ENCODE measurements at places on chromosomes 3 and 15.
A peak's percentile ranks its signal among the peaks of the same experiment; 100 is the strongest.

DNA sequence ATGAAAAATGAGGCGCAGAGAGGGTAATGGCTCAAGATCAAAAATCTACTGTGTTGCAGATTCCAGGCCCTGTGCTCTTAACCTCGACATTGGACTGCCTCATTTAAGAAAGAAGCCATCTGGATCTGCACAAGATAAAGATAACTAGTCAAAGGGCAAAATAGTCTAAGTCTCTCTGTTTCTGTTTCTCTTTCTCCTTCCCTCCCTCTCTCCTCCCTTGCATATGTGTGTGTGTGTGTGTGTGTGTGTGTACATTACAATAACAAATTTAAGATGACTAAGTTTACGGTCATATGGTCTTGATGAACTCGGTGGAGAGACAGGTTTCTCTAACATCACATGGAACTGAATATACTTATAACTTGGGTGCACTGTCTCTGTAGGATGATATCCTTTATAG is 69.2 kb downstream of the MEIS2 start:
- DNase-seq = no peak

DNA sequence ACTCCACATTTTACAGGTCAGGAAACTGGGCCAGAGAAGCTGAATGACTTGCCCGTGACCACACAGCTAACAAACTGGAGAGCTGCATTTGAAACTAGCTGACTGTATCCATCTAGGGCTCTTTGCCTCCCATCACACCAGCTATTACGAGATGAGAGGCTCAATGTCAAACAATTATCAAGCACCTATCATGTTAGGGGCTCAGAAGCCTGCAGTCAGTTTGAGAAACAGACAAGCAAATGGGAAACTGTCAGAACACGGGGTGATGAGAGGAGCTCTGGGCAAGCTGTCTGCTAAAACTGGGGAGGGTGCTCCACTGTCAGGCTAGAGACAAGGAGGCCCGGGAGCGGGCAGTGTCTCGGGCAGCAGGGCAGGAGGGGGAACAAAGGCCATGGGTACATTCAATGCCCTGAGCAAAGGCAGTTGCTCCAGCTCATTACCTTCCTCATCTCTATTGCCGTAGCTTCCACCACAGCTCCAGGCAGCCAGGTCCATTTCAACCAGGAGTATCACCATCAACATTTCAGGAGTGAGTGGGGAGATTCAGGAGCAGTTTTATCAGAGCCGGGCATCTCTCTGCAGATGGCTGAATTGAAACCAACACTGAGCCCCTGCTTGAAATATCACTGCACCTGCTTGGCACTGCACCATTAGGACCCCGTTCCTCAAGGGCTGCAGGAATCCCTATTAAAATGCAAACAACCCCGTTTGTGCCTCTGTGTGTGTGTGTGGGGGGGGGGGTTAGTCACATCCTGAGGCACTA is 122.6 kb downstream of the RAB11A start:
- no peak for DNase-seq

- no peak for DNase-seq
Measured at GRCh38 chr3:46484911-46485778, 12.6 kb upstream of the RTP3 start.

DNA sequence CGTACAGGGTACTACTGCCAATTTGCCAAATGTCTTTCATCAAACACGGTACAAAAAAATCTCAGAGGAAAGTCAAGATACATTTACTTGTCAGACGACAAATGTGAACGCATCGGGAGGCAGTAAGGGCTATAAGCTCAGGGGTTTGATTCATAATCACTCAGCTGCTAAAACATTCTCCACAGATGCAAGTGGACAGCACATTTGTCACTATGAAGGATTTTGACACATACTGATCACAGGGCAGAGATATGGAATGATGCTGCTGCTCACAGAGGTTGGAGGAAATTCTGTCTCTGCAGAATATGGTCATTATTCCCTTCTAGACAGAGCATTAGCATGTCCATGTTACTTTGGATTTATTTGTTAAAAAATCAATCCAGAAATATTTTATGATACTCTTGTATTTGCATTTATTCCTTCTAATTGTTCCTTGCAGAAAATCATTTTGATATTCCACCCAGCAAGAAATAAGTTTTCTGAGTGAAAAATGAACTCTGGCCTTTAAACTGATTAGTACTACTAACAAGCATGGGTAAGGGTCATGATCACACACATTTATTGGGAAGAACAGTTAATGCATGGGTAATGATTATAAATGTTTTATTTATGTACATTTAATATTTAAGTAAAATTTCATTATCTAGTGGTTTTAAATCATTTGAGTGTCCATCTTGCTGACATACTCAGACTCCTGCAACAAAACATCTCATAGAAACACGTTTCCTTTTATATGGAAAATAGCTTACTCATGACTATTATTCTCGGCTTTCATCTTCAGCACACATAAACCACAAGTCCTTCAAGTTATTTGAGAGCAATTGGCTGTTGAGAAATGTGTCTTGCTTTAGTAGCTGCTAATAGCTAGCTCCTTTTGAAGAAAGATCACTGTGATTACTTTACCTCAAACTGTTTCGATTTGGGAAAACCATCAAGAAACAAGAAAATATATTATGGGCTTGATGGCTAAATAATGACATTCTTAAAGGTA is 559.3 kb downstream of the MECOM start:
- peak; percentile 14 for DNase-seq

- DNase-seq = no peak
Measured at GRCh38 chr3:130393594-130393993, 48.1 kb downstream of the COL6A5 start.

GRCh38 chr3:54121414-54122323 is 683 bp upstream of the CACNA2D3 start:
- DNase-seq = no peak

GRCh38 chr3:61808526-61808925 is 247.2 kb downstream of the PTPRG start:
- no peak for DNase-seq

- no peak for DNase-seq
Measured at GRCh38 chr3:187958432-187959003, 195.4 kb upstream of the LPP start.

- no peak for DNase-seq
Measured at GRCh38 chr3:114566767-114567166, 272.9 kb downstream of the TIGIT start.

DNA sequence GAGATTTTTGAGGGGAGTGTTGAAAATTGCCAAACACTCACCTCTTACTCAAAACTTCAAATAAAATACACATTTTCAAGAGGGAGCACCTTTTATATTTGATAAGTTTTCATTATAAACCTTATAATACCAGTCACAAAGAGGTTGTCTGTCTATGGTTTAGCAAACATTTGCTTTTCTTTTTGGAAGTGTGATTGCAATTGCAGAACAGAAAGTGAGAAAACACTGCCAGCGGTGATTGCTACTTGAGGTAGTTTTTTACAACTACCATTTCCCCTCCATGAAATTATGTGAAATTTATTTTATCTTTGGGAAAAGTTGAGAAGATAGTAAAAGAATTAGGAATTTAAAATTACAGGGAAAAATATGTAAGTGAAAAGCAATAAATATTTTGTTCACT is 20.1 kb downstream of the DIPK2A start:
- no peak for DNase-seq

DNA sequence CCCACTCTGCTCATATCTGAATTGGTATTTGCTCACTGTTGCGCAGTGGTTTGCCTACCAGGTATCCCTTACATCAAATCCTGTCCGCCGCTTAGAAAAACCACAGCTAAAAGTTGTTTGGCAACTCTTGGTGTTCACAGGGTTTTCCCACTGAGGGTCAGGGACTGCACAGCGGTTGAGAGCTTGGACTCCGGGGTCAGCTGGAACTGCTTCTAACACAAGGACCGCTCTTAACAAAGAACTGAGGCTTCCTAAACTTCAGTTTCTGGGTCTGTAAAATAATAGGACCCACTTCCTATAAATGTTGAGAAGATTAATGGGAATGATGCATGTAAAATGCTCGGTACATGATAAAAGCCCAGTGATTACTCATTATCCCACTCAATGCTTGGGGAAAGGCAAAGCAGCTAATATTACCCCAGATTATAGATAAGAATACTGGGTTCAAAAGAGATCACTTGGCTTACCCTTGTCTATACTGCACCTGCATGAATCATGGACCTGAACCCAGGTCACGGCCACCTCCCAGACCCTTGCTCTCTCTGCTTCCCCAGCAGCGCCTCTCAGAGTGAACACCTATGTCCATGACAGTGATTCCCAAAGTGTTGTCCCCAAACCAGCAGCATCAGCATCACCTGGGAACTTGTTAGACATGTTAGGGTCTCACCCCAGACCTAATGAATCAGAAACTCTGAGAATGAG is 36.1 kb downstream of the LIPC start:
- DNase-seq = no peak

- no peak for DNase-seq
Measured at GRCh38 chr3:124791639-124792151, 61.4 kb downstream of the UMPS start.

- DNase-seq = no peak
Measured at GRCh38 chr3:117035745-117036144, 326.2 kb downstream of the TUSC7 start.

- no peak for DNase-seq
Measured at GRCh38 chr3:170064108-170064507, 26.3 kb downstream of the GPR160 start.

- no peak for DNase-seq
Measured at GRCh38 chr3:10006048-10006761, 19.6 kb upstream of the EMC3 start.

GRCh38 chr3:128372281-128372680 is 94.4 kb downstream of the DNAJB8 start:
- no peak for DNase-seq

GRCh38 chr3:188207941-188208515 is 54.1 kb downstream of the LPP start:
- no peak for DNase-seq

DNA sequence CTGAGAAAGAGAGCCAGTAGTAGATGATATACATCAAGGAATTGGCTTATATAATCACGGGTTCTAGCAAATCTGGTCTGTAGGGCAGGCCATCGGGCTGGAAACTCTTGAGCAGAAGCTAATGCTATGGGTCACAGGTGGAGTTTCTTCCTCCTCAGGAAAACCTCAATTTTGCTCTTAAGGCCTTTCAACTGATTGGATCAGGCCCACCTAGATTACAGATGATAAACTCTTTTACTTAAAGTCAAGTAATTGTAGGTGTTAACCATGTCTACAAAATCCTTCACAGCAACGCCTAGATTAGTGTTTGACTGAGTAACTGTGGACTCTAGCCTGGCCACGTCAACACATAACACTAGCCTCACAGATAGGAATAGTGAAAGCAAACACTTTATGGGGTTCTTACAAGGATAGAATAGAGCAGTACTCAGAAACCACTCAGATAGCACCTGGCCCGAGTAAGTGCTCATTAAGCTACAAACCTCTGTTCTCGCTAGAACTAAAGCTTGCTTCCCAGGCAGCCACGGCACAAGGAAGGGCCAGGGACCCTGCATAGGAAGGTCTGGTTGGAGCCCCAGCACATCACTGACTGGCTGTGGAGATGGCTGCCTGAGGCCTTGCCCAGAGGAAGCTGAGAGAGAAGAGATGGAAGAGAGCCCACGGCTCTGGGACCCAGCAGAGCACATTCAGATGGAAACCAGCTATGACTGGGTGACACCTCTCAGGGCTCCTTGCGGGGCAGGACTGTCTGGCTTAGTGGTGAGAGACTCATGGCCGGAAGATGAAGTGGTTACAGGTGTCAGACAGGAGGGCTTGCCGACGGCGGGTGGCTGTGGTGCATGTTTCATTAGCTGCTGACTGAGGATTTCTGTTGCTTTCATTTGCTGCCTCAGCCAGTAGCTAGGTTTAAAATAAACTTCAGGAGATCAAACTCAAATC is 202.5 kb upstream of the TLE3 start:
- no peak for DNase-seq

- peak; percentile 73 for DNase-seq
Measured at GRCh38 chr15:90665288-90666134, 51.6 kb upstream of the BLM start.

- no peak for DNase-seq
Measured at GRCh38 chr15:60005352-60006202, 1.5 kb downstream of the FOXB1 start.

DNA sequence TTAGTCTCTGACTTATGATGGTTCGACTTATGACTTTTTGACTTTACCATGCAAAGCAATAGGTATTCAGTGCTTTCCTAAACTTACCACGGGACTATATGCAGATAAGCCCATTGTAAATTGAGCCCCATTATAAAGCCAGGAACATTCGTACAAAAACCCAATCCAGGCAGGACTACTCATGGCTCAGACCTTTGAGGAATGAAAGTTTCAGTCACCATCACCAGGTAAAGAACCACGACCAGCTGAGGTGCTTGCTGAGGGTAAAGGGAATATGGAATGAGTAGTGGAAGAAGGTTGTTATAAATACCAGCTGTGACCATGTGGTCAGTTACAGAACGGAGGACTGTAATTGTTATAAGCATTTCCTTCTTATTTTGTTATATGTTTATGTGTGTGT is 54.9 kb upstream of the BNC1 start:
- no peak for DNase-seq

DNA sequence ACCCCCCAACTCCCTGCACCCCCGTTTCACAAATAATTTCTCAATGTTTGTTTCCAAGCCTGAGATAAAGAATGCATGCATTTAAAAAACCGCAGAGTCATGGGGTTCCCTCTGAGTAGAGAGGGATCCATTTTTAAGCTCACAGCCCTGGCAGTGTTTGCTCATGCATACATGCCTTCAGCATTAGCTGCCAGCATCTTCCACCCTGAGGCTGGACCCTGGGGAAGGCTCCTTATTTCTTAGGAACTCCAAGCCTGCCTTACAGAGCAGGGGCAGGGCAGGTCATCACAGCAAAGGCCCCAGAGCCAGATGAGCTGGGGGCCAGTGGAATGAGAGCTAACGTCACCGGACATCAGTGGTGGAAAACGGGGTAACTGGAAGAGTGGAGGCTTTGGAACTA is 31.3 kb downstream of the TLE3 start:
- no peak for DNase-seq

DNA sequence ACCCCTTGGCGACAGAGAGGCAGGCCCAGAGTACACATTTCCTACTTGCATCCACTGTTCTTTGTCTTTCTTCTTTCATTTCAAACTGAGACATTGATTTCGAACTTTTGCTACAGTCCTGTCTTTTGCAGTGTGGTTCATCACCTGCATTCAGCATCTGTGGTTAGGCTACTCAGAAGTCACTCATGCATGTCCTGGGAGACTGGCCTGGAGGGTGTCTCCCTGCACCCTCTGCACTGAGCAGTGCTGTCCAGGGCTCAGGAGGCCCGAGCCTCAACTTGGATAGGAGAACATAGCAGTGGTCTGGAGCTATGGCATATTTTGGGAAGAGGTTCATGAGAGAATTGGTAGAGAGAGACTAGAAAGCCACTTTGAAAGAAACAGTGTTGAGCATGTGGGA is 240.2 kb upstream of the TPRG1 start:
- DNase-seq = no peak

DNA sequence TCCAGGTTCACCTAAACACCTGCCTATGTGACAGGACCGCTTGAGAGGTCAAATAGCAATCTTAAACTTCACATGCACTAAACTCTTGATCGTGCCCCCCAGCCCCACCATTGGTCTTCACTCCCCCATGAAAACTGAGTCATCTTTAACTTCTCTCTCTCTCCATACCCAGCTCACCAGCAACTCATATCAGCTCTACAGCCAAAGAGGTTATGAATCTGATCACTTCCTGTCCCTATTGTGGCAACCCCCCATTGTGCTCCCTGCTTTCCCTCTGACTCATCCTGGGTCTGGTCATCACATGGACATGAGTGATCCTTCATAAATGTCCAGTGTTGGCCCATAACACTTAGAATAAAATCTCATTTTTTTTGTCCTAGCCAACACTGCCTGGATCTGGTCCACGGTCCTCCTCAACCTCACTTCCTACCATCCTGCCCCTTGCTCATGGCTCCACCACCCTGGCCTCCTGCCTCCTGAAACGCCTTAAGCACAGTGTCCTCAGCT is 103.4 kb upstream of the HACD2 start:
- peak; percentile 91 for DNase-seq

GRCh38 chr3:66949898-66950297 is 48.2 kb upstream of the KBTBD8 start:
- DNase-seq = no peak

Measured in HTR-8/SVneo (cell line).